Umbilical cord (tissue), 2 donors: ENCODE measurements at places on chromosomes 16 and 17. TPM values are rescaled to one million over a fixed set of nuclear protein-coding genes. Genes with fewer than 3 reads are reported as not detected.

GRCh38 chr17:5361426-5361825 lies 58.0 kb downstream of the NUP88 start:
- DNase-seq, result no peak

Gene WNK4
- not detected for total RNA-seq

GRCh38 chr16:51131619-51132018 lies 19.5 kb downstream of the SALL1 start:
- no peak for DNase-seq

GRCh38 chr17:61480414-61480807 lies 28.2 kb downstream of the TBX4 start:
- no peak for DNase-seq

- no peak for DNase-seq
Observed at GRCh38 chr16:80705596-80705995, 98.8 kb downstream of the CDYL2 start.

- no peak for DNase-seq
Observed at GRCh38 chr16:73383195-73383987, 335.5 kb upstream of the ZFHX3 start.

DNA sequence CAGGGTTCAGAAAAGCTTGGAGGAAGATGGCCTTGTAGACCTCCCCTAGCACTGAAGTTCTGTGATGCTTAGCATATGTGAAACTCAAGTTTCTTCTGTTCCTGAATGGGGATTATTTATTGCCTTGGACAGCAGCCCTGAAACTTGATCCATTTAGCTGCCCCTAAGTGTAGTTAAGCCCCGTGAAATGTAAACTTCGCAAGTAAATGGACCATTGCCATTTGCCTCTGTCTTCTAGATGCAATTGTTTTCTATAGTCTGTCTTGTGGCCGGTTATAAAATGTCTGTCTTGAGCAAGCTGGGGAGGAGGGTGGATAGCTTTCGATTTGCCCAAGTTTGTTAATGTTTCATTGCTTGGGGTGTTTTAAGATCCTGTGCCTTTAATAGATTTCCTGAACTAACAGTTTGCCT lies 261.8 kb downstream of the CDH13 start:
- peak; percentile 31 for DNase-seq

- peak; percentile 33 for DNase-seq
Observed at GRCh38 chr16:56576585-56577299, 11.9 kb downstream of the MT4 start.

DNA sequence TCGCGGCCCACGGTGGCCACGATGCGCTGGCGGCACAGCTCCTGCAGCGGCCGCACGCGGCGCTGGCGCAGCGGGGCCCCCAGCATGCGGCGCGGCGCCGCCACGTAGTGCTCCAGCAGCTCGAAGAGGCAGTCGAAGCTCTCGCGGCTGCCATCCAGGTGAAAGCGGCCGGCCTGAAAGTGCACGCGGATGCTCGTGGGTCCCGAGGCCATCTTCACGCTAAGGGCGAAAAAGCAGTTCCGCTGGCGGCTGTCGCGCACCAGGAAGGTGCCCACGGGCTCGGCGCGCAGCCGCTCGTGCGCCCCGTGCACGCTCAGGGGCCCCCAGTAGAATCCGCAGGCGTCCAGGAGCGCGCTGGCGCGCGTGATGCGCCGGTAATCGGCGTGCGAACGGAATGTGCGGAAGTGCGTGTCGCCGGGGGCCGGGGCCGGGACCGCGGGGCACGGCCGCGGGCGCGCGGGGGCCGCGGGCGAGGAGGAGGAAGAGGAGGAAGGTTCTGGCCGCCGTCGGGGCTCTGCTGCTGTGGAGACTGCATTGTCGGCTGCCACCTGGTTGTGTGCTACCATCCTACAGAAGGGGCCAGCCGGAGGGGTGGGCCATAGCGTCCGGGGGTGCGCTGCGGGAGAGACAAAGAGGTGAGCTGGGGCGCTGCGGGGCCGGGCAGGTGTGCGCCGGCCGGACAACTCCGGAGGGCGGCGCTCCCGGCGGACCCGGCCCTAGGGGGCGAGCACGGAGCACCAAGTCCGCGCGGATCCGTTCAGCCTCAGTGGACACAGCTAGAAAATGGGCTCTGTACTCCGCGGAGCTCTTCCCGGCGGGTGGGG lies 879 bp downstream of the SOCS1 start:
- peak; percentile 54 for DNase-seq

GRCh38 chr17:37062021-37062420 lies 113.3 kb downstream of the AATF start:
- DNase-seq, result no peak
